ENCODE measurements at places on chromosomes 5 and 9. TPM values are rescaled to one million over a fixed set of nuclear protein-coding genes. Genes with fewer than 3 reads are reported as not detected.

TUT7 gene
- polyA plus RNA-seq, result 31.1 TPM

DNA sequence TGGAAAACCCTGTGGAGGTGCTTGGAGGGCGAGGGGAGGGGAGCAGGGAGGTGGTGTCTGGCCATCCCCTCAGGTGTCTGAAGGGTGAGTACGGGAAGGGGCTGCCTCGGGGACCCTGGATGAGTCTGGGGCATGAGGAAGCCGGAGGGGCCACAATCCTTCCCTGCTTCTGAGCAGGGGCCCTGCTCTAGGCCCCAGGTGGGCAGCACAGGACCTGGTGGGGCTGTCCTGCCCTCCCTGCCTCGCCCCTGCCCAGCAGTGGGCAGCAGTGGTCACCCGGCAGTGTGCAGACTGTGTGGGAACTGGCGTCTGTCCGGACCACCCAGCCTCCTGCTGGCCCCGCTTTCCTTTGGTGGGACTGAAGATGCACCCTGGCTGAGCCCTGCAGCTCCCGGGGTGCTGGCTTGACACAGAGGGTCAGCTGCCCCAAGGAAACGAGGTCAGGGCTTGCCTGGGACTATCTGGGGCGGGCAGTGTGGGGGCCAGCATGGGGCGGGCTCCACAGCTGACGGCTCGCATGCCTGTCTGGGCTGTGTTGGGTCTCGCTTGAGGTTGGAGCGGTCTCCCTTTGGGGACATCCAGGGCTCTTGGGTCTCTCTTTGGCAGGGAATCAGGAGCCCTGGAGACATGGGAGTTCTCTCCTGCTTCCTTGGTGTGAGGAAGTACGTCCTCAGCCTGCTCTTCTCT lies 26.1 kb downstream of the RXRA start:
- DNase-seq, result no peak

- DNase-seq, result no peak
These were observed 983 bp downstream of the GCNT1 start for GRCh38 chr9:76459694-76460635.

DNA sequence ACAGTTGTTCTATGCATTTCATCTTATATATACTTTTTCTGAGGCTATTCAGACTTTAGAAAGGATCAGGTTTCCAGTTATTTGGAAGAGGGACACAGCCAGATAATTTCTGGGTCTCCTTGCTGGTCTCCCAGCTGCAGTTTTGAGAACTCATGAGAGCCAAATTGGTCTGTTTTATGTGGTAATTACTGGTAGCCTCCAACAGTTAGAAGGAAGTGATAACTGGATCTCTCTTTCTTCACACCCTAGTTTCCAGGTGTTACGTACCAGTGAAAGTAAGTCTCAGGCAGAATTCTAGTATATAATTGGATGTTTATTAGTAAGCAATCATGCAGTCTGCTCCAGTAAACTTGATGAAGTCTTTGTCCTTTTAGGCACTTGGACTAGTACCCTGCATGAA lies 63.2 kb upstream of the RPS23 start:
- no peak for DNase-seq

DNA sequence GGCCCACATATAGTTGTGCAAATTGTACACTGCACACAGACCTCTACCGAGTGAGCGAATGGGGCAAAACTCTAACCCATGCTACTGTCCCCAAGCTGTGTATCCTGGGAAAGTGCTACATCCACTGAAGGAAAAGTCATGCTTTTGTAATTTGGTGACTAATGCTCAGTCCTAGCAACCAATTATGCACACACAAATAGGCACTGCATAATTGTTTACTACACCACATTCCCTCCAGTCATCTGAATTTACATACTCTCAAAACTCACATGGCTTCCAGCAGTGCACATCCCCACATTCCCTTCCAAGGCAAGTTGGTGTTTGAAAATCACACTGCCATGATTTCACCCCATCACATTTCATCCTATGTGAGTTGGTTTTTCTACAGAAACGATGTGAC lies 125.9 kb upstream of the OSMR start:
- DNase-seq, result no peak

Measured in right renal cortex interstitium (tissue), 3 donors.